Activated T-helper 9 cell treated with anti-CD3 and anti-CD28 coated beads, Interleukin-2, amount 50 U/mL, for 16 hours (primary cell): ENCODE measurements at places on chromosomes 1 and 21.

DNA sequence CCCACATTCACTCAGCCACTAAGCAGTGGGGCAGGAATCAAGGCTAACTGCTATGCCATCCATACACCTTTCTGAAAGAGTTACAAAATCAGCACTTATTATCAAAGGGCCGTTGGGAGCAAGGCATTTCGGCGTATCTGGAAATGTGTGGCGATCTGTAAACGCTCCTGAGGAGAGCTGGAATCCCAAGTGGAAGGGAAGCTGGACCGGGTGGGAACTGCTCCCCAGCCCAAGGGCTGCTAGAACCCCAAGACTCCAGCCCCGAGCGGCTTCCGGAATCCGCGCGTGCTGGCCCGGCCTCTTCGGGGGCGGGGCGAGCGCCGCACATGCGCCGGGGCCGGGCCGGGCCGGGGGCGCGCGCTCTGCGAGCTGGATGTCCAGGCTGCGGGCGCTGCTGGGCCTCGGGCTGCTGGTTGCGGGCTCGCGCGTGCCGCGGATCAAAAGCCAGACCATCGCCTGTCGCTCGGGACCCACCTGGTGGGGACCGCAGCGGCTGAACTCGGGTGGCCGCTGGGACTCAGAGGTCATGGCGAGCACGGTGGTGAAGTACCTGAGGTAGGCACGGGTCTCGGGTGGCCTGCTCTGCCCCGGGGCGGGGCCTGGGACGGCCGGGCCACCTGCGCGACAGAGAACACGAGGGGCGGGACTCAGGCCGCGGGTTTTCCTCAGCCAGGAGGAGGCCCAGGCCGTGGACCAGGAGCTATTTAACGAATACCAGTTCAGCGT lies at the start of gene NAXE:
Gene NAXE, plus strand, starts transcription at position 345 of the 726 bp plus-strand sequence. Its CDS starts 29 bp downstream, at position 374.
- DNase-seq: peak; percentile 53

DNA sequence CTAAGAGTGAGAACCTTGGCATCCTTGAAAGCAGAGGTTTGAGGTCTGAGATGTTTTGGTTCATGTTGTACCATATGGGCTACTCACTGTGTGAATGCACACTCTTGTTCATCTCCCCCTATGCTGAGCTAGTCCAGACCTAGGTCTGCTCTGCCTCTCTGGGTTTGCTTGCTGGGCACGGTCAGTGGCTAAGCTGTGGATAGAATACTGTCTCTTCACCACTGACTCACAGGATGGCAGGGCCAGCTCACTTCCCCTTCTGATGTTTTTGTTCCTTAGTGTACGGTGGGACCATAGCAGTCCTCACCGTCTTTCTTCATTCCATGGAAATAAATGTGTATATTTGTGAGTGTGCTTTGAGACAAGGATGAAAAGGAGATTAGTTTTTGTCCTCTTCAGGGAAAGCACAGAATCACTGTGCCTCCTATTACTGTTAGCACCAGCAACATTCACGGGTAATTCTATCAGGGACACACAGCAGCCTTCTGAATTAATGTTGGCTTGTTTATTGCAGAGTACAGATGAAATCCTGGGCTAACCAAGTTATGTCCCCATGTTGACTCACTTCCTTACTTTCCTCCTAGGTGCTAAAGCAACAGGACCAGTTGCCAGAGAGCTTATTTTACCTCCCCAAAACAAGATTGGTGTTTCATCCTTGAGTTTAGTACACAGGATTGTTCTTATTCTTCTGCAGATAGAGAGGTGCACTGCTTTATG lies 56.9 kb upstream of the IVNS1ABP start:
- DNase-seq: no peak

DNA sequence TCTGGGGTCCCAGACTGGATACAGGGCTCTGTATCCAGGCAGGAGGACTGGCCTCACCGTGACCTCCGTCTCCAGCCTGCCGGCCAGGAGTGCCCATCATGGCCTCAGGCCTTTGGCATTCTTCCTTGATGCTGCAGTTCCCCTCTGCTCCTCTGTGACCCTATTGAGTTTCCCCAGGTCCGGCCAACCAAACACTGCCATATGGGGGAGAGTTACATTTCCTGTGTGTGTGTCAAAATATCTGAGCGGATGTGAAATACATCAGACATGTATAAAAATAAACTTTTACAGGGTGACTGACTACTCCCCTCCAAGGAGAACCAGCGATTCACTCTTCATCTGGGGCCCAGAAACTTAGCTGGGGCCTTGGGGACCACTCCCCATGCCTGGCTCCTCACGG lies 10.2 kb upstream of the UBL4B start:
- DNase-seq: no peak

DNA sequence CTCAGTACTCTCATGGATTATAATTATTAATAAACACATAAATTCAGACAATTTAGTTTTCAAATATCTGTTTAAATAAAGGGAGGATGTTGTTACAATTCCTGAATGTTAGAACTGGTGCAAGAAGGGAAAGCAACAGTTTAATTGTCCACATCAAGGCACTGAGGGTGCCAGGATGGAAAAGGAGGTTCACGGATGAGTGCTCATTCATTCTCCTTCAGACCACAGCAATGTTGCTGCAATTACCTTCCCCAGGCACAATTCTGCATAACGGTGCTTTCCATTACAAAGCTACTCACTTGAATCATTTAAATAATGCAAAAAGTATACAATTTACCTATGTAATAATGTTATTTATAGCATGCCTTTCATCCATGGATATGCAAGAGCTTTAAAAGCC lies 52.3 kb upstream of the COG2 start:
- DNase-seq: no peak

DNA sequence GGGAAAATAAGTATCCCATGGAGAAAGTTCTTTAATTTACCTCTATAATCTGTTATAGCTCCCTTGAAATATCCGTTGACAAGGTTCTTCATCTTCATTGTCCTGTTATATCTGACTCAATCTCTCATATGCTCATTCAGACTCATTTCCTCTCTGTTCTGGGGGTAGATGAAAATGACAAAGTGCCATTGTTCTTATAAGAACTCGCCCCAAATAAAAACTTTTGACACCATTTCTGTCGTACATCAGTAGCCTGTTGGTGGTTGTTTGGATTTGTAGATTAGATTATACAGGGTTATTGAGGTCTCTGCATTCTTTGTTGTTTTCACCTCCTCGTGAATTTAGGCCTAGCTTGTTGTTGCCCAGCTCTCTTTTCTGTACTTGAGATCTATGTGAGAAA lies 55.2 kb upstream of the IPO9 start:
- no peak for DNase-seq

DNA sequence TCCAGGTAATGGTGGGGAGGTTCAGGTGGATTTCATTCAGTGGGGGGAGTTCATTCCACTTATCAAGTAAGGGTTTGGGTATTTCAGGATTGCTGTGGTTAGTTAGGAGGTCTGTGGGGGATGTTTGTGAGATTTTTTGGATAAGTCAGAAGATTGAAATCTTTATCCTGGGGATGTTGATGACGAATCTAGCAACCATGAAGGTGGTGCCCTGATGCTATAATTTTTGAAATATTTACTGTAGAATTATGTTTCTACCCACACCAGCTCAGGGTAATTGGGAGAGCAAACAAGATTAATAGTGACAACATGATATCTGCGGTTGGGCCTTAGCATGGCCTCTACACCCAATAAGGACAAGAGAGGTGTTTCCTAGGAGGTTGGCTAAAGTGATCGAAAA lies 28.3 kb downstream of the SUCO start:
- no peak for DNase-seq

GRCh38 chr21:35231090-35231489 lies 182.0 kb upstream of the RUNX1 start:
- DNase-seq: no peak

DNA sequence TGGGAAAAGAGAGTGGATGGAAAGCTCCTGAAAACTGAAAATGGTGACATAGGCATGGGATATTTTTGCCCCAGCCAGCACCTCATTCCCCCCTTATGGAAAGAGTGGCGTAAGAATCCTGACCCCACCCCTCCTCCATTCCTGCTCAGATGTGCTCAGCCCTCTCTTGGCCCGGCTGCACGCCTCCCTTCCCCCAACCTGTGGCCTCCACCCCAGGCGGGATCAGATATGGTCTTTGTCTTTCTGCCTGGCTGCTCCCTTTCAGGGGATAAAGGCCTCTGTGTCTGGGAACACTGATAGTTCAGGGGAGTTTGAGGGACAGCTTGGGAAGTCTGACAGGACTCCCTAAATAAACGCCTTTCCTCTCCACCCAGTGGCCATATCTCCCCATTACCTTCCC lies 49.8 kb downstream of the KIRREL1 start:
- DNase-seq: no peak

- DNase-seq: no peak
Observed at GRCh38 chr1:24769656-24770651, 24.7 kb downstream of the CLIC4 start.

DNA sequence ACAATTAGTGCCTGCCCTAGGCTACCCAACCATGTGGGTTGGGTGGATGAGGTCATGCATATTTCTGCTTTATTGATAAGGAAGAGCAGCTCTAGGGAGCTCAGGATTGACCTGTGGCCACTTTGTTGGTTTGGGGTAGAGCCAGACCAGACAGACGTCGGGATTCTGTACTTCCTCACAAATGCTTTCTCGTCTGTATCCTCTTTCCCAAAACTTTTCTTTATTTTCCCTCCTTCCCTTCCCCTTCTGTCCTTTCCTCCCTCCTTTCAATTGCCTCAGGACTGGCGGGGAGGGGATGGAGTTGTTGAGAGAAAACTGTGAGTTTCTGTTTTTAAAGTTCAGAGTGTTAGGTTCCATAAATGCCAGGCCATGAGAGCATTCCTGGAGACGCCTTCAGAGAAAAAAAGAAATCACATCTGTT lies 68.0 kb downstream of the UCK2 start:
- no peak for DNase-seq

- no peak for DNase-seq
Observed at GRCh38 chr1:65958561-65959350, 166.1 kb downstream of the PDE4B start.

- no peak for DNase-seq
Observed at GRCh38 chr1:87852410-87853161, 523.9 kb downstream of the LMO4 start.

- DNase-seq: no peak
Observed at GRCh38 chr1:159897962-159898361, 2.0 kb downstream of the CFAP45 start.

- DNase-seq: no peak
Observed at GRCh38 chr21:16800536-16801275, 712.1 kb upstream of the CXADR start.

- DNase-seq: no peak
Observed at GRCh38 chr1:20586953-20587660, 1.8 kb upstream of the CDA start.

DNA sequence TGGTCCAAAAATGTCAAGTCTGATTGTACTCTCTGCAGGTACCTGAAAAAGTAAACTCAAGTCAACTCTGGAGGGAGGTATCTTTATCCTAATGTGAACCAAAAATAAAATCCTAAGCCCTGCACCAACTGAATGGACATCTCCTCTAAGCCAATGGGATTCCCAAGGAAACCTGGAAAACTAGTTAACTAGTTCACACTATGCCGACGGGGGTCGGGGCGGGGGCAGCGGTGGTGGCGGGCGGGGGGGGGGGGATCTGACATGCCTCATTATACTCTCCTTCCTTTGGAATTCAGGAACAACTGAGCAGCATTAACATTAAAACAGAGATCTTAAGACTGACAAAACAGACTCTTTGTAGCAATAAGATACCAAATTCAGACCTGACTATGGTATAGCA lies 452.6 kb upstream of the CAMK1G start:
- no peak for DNase-seq

GRCh38 chr1:232334811-232335210 lies 295.1 kb downstream of the SIPA1L2 start:
- no peak for DNase-seq

GRCh38 chr1:198361237-198361767 lies 179.2 kb downstream of the ATP6V1G3 start:
- no peak for DNase-seq

DNA sequence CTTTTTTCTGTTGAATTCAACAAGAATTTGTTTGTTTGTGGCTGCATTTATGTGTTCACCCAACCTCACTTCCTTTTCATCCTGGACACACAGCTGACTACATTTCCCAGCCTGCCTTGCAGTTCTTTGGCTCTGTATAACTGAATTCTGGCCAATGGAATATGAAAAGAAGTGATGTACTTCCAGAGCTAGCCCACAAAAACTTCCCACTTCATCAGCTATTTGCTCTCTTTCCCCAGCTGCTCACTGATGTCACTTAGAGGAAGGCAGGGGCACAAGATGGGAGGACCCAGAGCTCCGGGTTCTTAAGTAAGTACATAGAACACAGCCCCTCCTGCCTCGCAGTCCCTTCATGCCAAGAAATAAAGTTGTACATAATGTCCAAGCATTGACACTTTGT lies 235.0 kb upstream of the FGGY start:
- DNase-seq: no peak

DNA sequence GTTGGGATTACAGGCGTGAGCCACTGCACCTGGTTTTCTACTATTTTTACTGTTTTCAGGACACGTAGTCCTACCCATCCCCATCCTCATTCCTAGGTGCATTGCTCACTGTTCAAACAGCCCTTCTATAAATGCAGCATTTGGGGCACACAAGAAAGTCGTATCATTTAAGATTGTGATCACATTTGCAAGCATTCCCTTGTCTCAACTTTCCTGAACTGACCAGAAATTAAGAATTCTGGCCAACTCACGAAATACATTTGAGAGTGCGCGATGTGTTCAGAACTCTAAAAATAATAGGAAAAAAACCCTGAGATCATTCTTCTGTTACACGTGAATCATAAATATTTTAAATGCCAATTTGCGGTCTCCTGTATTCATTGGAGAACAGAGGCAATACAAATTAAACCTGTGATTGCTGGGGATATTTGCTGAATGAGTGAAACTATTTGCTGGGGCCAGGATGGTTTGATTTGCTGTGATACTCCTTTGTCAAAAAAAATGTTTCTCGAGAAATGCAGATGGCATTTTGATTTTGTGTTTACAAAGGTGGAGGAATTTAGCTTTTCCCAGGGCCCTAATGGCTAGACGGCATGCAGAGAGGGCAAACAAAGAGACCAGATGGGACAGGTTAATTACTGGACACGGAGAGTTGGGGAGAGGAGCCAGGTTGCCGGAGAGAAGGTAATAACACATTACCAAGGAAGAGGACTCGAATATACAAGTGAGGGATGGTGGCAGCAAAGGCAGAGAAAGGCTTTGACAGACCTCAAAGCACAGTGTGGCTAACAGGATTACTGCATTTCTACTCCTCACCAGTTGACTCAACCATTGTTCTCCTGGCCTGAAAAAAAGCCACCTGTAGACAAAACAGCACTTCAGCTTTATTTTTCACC lies 38.4 kb downstream of the STPG1 start:
- no peak for DNase-seq

- DNase-seq: peak; percentile 87
Observed at GRCh38 chr1:243255791-243256512, at the start of gene SDCCAG8. TSS of gene SDCCAG8 (plus strand) at chr1:243256041. CDS start at chr1:243256174, 133 bp downstream.
